ENCODE measurements at places on chromosomes 5 and 9.

DNA sequence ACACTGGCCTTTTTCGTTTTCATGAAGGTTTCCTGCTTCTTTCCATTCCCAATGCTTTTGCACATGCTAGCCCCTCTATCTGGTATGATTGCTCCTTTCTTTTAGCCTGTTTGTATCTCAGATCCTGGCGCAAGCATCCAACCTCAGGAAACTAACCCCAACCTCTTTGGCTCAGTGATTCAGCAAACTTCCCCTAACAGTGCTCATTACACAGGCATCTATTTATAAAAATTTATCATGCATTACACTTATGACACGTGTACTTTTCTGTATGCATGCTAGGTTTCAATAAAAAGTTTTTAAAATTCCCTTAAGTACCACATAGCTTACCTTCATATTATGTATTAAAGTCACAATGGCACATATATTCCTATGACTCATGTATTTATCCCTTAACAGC is 218.9 kb downstream of the EPB41L4A start:
- no peak for DNase-seq

- peak; percentile 8 for DNase-seq
Observed at GRCh38 chr9:34046784-34047379, 1.8 kb downstream of the UBAP2 start.

GRCh38 chr5:40399349-40399748 is 280.4 kb upstream of the PTGER4 start:
- peak; percentile 78 for DNase-seq

DNA sequence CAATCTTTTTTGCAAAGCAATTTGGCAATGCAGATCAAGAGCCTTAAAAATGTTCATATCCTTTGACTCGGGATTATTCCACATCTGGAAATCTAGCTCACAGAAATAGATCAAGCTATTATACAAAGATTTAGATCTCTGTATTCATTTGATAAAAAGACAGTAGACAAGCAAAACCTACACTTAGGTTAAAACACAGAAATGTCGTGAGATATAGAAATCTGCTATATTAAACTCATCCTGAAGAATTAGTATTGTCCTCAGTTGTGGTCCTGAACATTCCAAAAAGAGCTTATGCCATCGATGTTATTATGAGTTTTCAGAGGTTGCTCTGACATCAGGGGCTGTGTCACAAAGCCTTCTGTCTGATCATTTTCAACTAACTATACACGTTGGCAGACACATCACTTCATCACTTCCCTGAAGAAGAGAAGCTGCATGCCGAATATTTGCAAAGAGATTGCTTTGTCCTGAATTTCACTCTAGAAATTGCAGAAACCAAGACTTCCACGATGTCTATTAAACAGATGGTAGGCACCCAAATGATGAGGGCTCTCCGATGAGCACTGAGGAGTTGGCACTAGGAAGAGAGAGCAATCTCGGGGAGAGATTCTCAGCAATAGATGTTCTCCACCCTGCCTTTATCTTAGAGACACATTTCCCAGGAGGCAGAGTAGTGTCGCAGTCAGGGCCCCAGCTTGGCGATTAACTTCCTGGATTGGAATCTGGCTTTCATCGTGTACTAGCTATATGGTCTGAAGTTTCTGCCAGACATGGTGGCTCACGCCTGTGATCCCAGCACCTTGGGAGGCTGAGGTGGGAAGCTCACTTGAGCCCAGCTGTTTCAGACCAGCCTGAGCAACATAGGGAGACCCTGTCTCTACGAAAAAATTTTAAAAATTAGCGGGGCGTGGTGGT is 1.9 kb upstream of the UBTD2 start:
- DNase-seq, result no peak

DNA sequence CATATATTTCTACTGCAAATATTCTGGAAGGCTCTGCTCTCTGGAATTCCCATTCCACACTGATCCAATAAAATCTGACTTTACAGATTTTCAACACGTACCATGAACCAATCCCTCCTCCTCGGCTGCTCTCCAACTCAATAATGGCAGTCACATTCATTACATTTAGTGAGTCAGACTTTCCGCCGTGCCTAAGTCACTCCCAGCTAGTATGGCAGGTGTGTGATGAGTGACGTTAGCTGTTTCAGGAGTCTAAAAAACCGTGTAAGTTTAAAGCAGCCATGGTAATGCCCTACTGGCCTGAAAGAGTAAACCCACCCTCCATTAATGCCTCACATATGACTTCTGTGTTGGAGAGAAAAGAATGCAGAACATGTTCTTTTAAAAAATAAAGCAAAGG is 3.3 kb downstream of the FBN2 start:
- peak; percentile 74 for DNase-seq

- DNase-seq, result peak; percentile 12
Observed at GRCh38 chr5:59326596-59326995, 566.9 kb downstream of the PDE4D start.

DNA sequence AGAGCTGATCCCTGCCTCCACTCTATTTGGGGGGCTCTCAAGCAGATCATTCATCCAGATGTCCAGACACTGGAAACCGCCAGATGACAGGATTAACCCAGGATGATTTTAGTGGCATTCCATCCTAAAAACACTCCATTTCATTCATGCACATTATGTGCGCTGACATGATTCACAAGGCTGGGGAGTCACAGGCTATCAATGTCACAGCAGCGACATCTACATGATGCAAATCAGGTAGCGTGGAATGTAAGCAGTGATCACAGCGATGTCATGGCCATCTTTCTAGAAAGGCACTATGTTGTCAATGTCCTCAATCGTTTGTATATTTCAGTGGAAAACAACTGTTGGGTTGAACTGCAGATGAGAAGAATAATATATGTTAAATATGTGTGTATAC is 331.5 kb upstream of the MSX2 start:
- no peak for DNase-seq

GRCh38 chr5:39019254-39019653 is 54.9 kb downstream of the RICTOR start:
- no peak for DNase-seq

GRCh38 chr5:72815580-72816283 is 729 bp upstream of the TNPO1 start:
- no peak for DNase-seq

- DNase-seq, result no peak
Observed at GRCh38 chr5:13510616-13511015, 433.9 kb downstream of the DNAH5 start.

- DNase-seq, result no peak
Observed at GRCh38 chr9:134319306-134320125, 6.7 kb upstream of the RXRA start.

DNA sequence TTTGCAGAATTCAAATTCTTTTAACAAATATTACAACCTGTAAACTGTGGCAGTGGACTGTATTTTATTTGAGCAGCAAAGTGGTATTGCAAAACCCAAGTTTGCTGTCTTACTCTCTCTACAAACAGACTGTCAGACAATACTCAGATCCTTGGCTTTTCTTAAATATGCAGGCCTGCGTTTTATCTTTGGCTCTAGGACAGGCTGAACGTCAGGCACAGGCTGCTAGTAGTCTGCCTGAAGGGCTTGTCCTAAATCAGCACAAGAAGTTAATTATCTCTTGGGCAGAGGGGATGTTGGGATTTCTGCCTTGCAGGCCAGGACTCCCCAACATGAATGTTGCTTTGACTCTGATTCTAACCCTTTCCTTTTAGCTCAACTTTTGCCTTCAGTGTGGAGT is 147.5 kb downstream of the SLIT3 start:
- DNase-seq, result peak; percentile 21

DNA sequence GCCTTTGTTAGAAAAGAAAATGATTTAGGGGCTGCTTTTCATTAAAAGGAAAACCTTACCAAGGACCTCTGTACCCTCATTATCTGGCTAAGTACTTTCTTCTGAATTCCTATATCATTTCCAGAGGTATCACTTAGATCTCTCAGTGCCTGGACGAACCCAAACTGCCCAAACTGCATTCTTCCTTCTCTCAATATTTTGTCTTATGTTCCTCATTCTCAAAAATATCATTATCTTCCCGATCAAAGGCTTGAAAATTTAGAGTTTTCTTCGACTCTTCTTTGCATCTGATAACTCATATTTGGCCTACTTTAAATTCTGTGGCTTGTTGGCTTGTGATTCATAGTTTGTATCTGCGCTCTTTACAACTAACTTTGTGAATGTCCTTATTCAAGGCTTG is 136.7 kb upstream of the TAF11L2 start:
- no peak for DNase-seq

- peak; percentile 58 for DNase-seq
Observed at GRCh38 chr9:99822109-99822805, 572 bp downstream of the NR4A3 start.

DNA sequence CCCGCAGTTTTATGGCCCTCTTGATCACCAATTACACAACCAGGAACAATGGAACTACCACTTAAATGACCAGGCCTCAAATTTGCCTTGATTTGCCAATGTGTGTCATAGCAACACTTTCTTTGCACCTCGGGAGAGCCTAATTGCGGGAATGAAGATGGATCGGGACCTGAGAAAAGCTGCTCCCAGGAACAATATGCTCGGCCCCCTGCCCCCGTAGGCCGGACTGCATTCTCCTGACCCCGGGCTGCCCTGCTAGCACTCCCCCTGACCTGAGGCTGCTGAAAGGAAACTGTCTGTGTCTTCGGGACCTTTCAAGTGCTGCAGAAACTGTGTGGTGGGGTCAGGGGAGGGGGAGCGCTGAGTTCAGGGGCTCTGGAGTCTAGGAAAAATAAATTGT is 294.3 kb upstream of the IRX1 start:
- no peak for DNase-seq

GRCh38 chr5:14900693-14901461 is 29.3 kb upstream of the ANKH start:
- DNase-seq, result peak; percentile 62

DNA sequence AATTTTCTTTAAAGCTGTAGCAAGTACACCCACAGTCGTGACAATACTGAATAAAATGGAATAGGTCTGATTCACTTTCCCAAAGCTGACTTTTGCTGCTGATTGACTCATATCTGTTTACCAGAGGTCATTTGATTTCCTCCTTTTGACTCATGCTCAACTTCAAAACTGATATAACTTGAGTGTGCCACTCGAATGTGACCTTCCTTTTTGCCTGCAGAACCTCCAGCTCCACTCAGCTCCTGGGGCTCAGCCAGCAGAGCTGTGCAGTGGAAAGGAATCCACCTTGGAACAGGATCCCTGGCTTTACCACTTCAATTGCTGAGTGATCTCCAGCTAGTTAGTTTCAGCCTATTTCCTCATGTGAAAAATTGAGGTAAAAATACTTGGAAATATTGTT is 84.1 kb downstream of the FEM1C start:
- peak; percentile 53 for DNase-seq

- no peak for DNase-seq
Observed at GRCh38 chr5:35830587-35830986, 26.1 kb upstream of the IL7R start.

GRCh38 chr5:109192555-109193281 is 217.1 kb downstream of the PJA2 start:
- DNase-seq, result no peak

GRCh38 chr5:154542000-154542399 is 64.0 kb upstream of the HAND1 start:
- DNase-seq, result no peak

GRCh38 chr9:113808391-113809358 is 67.4 kb upstream of the ZNF618 start:
- peak; percentile 79 for DNase-seq

GRCh38 chr9:115943431-115944165 is 210.0 kb upstream of the PAPPA start:
- DNase-seq, result no peak

- no peak for DNase-seq
Observed at GRCh38 chr5:73799401-73799972, 173.5 kb downstream of the ARHGEF28 start.

DNA sequence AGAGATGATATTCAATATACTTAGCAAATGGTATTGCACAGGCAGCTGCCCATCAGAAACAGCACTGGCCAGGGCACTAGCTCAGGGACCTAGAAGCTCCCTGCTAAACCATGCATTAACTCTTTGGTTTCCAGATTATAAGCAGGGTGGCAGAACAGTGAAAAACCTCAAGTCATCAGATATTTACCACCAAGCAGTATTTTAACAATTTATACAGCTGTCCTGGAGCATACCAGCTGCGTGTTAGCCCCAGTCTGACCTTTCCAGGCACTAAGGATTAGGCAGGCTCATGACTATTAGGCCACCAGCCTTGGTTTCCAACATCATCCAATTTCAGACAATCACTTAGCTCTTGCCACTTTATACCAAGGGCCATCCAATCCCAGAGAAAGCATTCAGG is 326.5 kb downstream of the CAAP1 start:
- no peak for DNase-seq

GRCh38 chr5:122877518-122877917 is 32.1 kb downstream of the SNX24 start:
- no peak for DNase-seq

GRCh38 chr9:87442451-87442850 is 55.2 kb upstream of the DAPK1 start:
- DNase-seq, result no peak

DNA sequence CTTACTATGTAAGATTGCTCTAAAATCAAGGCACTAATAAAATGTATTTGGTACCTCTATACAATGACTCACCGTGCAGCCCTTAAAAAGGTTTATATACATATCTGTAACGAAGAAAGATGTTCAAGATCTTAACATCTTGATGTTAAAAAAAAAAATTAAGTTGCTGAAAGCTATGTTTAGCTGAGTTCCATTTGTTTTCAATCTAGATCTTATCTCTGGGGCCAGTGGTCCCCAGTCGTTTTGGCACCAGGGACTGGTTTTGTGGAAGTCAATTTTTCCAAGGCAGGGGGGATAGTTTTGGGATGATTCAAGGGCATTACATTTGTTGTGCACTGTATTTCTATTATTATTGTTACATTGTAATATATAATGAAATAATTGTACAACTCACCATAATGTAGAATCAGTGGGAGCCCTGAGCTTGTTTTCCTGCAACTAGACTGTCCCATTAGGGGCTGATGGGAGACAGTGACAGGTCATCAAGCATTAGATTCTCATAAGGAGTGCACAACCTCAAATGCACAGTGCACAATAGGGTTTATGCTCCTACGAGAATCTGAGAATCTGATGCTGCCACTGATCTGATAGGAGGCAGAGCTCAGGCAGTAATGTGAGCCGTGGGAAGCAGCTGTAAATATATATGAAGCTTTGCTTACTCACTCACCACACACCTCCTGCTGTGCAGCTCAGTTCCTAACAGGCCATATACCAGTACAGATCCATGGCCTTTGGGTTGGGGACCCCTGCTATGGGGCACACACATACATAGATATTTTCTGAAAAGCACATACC is 27.6 kb upstream of the TSLP start:
- DNase-seq, result peak; percentile 29

- no peak for DNase-seq
Observed at GRCh38 chr9:81445331-81445921, 243.9 kb downstream of the TLE1 start.

DNA sequence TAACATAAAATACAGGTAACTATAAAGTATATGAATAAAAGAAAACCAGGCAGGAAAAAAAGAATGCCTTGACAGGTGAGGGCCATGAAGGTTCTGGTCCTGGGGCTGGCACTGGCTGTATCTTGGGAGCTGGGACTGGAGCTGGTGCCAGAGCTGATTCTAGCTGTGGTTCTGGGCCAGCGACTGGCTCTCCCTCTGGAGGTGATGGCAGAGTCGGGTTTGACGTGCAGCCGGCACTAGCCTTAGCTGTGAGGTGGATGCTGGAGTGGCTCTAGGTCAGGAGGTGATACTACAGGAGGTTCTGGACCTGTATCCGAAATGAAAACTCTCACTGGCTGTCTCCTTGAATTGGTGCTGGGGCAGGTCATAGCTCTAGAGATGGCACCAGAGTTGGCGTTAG is 22.3 kb downstream of the OBP2B start:
- no peak for DNase-seq

GRCh38 chr5:57988813-57989212 is 471.1 kb downstream of the PLK2 start:
- DNase-seq, result no peak

- no peak for DNase-seq
Observed at GRCh38 chr5:21236104-21236503, 1248.1 kb upstream of the CDH18 start.

All from fibroblast of gingiva (primary cell).